ENCODE measurements at places on chromosomes 4 and X. TPM values are rescaled to one million over a fixed set of nuclear protein-coding genes. Genes with fewer than 3 reads are reported as not detected.

CLCN4 gene
- 4.4 TPM for polyA plus RNA-seq

GRCh38 chrX:7891928-7892327 is 35.3 kb downstream of the PNPLA4 start:
- DNase-seq, result no peak

- no peak for DNase-seq
Measured at GRCh38 chrX:142483965-142484364, 278.9 kb upstream of the MAGEC2 start.

GRCh38 chr4:128657638-128658037 is 151.9 kb upstream of the JADE1 start:
- no peak for DNase-seq

DNA sequence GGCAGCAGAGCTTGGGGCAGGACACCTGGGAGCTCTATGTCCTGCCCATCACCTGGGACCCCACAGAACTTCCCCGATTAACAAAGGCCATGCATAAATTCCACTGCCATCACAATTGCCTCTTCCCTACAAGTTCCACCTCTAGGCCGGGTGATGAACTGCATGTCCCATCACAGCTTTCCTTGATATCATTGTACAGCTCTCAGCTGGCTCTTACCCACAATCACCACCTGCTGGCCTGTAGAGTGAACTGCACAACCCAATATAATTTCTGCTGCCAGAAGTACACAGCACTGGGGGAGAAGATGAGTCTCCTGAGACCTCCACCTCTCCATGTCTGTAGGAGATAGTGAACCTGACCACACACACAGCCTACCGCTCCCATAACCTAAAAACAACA is 285.0 kb upstream of the AADAT start:
- DNase-seq, result no peak

DNA sequence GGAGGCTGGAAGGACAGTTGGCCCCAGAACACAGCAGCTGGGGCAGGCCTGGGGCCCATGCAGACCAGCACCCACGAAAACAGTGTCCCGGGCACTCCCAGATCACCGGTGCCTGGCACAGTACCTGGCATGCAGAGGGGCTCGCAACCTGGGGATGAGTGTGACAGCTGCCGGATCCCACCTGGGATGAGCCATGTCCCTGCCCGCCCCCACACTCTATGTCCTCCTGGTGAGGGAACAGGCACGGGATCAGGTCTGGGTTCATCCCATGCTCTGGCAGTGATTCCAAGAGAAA is 22.8 kb upstream of the PPP2R2C start:
- DNase-seq, result no peak
